ENCODE measurements at places on chromosomes 4 and X.

DNA sequence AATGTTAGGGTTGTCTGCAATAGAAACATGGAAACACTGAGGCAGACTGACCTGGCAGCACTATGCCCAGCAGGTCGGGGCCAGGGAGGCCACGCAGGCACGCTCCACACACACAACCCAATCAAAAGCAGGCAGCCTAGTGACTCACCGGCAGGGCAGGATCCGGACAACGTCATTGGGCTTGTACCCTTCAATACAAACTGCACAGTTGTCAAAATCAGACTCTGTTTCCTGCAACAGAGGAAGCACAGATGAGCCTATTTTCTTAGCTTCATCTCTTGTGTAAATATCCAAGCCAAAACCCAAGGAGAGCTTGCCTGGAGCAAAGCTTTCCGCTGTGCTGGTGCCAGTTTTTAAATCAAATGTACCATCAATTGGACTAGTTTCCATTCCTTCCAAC, 185.8 kb downstream of the RNF150 start:
- no peak overlapping the region for H3K27ac ChIP-seq
- no peaks in the 10 kb centered on the region for H3K36me3 ChIP-seq
- H3K4me1 ChIP-seq, result no peaks in the 10 kb centered on the region
- no peak overlapping the region for H3K4me3 ChIP-seq
- DNase-seq, result no peak

DNA sequence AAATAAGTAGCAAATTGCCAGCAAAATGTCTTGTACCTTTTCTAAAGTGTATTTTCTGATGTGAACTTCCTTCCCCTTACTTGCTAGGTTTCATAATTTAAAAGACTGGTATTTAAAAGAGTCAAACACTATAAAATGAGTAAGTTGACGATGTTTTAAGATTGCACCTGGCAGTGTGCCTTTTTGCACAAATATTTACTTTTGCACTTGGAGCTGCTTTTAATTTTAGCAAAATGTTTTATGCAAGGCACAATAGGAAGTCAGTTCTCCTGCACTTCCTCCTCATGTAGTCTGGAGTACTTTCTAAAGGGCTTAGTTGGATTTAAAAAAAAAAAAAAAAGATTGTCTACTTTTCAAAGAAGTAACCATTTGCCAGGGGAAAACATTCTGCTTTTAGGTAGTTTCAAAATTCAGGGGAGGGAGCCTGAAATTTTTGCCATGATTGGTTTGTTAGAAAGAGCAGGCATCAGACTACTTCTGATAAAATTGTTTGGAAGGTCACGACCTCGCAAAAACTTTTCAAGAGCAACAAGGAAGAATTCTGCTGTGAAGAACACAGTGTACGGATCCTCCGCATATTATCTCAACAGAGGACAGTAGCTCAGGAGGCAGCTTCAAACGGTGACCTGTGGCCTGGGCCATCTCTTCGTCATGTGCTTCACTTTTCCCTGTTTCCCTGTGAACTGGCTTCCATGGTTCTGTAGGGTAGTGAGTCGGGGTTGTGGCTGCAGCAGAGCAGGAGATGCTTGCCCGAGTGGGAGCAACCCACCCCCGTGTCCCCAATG, 66.1 kb downstream of the CDS1 start:
- H3K27ac ChIP-seq, result no peak overlapping the region
- no peaks in the 10 kb centered on the region for H3K4me1 ChIP-seq
- H3K27me3 ChIP-seq, result no peaks in the 10 kb centered on the region
- H3K36me3 ChIP-seq, result no peaks in the 10 kb centered on the region
- DNase-seq, result no peak

- no peaks in the 10 kb centered on the region for H3K27me3 ChIP-seq
- no peak overlapping the region for H3K4me3 ChIP-seq
- H3K27ac ChIP-seq, result no peak overlapping the region
- no peaks in the 10 kb centered on the region for H3K36me3 ChIP-seq
These were observed 20.3 kb downstream of the EVC start for GRCh38 chr4:5730993-5731990.

DNA sequence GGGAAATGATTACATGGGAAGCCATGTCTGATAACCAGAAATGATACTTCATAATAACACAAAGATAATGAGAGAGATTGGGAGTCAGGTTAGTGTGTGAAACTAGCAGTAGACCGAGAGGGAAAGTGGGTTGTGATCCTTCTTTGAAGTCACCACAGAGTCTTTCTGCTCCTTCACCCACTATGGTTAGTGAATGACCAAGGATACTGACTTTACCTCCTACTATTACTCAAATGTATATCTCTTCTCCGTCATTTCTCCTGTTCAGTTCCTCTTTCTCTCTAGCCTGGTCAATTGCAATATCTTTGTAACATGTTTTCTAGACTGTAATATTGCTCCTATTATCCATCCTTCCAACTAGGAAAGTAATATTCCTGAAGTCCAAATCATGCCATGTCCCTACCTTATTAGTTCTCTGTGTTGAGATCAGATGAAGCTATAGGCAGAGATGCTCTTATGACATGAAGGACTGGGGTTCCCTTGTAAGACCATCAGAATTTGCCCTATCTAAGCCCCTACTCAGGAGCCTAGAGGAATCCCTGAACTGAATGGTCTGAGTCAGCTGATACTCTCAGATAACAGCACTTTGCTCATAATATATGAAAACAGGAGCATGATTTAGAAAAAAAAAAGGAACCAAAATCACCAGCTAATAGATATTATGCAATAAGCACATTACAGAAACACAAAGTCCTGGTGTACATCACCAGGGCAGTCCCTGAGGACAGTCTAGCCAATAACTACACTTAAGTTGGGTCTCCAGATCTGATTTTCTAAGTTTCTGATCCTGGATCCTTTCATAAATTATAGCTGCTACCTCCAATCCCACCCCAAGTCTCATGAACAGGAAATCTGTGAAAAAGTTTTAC, 81.2 kb downstream of the SHROOM3 start:
- H3K4me3 ChIP-seq, result no peak overlapping the region
- no peaks in the 10 kb centered on the region for H3K36me3 ChIP-seq
- DNase-seq, result no peak
- peaks cover 6% of the 10 kb centered on the region for H3K27me3 ChIP-seq

DNA sequence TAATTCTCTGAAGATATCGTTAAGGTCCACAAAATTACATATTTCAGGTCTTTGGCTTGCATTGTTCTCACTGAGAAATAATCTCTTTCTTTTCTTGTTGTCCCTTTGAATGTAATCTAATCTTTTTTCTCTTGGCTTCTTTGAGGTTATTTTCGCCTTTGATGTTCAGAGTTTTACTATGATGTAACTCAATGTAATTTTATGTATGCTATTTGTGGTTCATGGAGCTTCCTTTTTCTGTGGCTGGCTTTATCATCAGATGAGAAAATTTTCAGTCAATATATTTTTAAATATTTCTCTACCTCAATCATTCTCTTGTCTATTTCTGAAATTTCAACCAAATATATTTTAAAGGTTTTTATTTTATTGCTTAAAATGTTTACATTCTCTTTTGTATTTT, 672.2 kb downstream of the TRAM1L1 start:
- no peaks in the 10 kb centered on the region for H3K36me3 ChIP-seq
- H3K27ac ChIP-seq, result no peak overlapping the region
- no peaks in the 10 kb centered on the region for H3K27me3 ChIP-seq
- no peaks in the 10 kb centered on the region for H3K4me1 ChIP-seq

GRCh38 chr4:60605646-60606354, 594.3 kb upstream of the ADGRL3 start:
- no peak overlapping the region for H3K4me3 ChIP-seq
- no peak overlapping the region for H3K27ac ChIP-seq
- no peaks in the 10 kb centered on the region for H3K27me3 ChIP-seq
- H3K36me3 ChIP-seq, result no peaks in the 10 kb centered on the region

- H3K27ac ChIP-seq, result peak overlapping the region; percentile 92
- no peaks in the 10 kb centered on the region for H3K27me3 ChIP-seq
- H3K36me3 ChIP-seq, result peaks cover 24% of the 10 kb centered on the region
- DNase-seq, result peak; percentile 71
These were observed 20.5 kb downstream of the SEL1L3 start for GRCh38 chr4:25842229-25842845.

GRCh38 chr4:98516042-98516440, 142.4 kb downstream of the TSPAN5 start:
- no peak overlapping the region for H3K4me3 ChIP-seq
- H3K27me3 ChIP-seq, result no peaks in the 10 kb centered on the region
- DNase-seq, result no peak
- peaks cover 27% of the 10 kb centered on the region for H3K4me1 ChIP-seq

GRCh38 chr4:68921051-68921450, 30.6 kb downstream of the UGT2A3 start:
- no peak for DNase-seq
- no peaks in the 10 kb centered on the region for H3K4me1 ChIP-seq
- no peaks in the 10 kb centered on the region for H3K36me3 ChIP-seq

- H3K36me3 ChIP-seq, result no peaks in the 10 kb centered on the region
- peak overlapping the region; percentile 78 for H3K4me3 ChIP-seq
- no peaks in the 10 kb centered on the region for H3K27me3 ChIP-seq
- peaks cover 46% of the 10 kb centered on the region for H3K4me1 ChIP-seq
These were observed 25.1 kb upstream of the PRDM8 start for GRCh38 chr4:80172203-80172602.

DNA sequence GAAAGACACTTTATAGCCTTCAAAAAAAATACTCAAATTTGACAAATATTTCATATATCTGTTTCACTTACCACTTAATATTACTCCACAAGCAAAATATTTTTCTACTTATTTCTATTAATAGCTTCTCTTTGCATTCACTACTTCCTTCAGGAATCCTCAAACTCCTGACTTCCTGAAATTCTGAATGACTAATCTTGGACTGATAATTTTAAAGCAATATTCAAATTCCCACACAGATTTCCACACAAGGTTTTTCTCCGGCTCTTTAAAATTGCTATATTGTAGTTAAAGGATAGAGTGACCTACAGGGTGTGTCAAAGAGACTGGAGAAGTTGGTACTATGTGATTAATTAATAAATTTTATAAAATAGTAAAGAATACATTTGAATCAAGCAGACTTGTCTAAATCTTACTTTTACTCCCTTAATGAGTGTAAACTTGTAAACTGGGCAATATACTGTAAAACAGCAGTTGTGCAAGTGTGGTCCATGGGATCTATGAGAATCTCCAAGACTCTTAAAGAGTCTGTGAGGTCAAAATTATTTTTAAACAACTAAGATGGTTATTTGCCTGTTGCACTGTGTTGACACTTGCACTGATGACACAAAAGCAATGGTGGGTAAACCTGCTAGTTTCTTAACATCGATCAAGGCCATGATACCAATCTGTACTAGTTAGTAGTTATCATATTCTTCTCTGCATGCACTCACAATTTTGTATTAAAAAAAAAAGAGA, 44.5 kb downstream of the ANKRD17 start:
- DNase-seq, result no peak
- peaks cover 10% of the 10 kb centered on the region for H3K4me1 ChIP-seq
- H3K27ac ChIP-seq, result no peak overlapping the region
- no peaks in the 10 kb centered on the region for H3K27me3 ChIP-seq

- no peaks in the 10 kb centered on the region for H3K36me3 ChIP-seq
- no peaks in the 10 kb centered on the region for H3K4me1 ChIP-seq
- H3K27me3 ChIP-seq, result no peaks in the 10 kb centered on the region
- H3K4me3 ChIP-seq, result no peak overlapping the region
- DNase-seq, result no peak
These were observed 30.9 kb downstream of the AR start for GRCh38 chrX:67574696-67575095.

- H3K36me3 ChIP-seq, result peaks cover 2% of the 10 kb centered on the region
- H3K4me1 ChIP-seq, result no peaks in the 10 kb centered on the region
- peaks cover 4% of the 10 kb centered on the region for H3K27me3 ChIP-seq
- no peak overlapping the region for H3K27ac ChIP-seq
These were observed 36.9 kb upstream of the PRSS12 start for GRCh38 chr4:118389721-118390120.

- no peaks in the 10 kb centered on the region for H3K27me3 ChIP-seq
- H3K36me3 ChIP-seq, result no peaks in the 10 kb centered on the region
- no peak overlapping the region for H3K4me3 ChIP-seq
These were observed 153.9 kb upstream of the GPC4 start for GRCh38 chrX:133569217-133569616.

DNA sequence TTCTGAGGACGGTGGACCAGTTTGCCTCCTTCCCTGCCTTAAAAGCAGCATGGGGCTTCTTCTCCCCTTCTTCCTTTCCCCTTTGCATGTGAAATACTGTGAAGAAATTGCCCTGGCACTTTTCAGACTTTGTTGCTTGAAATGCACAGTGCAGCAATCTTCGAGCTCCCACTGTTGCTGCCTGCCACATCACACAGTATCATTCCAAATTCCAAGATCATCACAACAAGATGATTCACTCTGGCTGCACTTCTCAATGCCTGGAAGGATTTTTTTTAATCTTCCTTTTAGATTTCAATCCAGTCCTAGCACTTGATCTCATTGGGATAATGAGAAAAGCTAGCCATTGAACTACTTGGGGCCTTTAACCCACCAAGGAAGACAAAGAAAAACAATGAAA, 255.3 kb downstream of the RAPGEF2 start:
- no peak for DNase-seq
- no peaks in the 10 kb centered on the region for H3K27me3 ChIP-seq
- peaks cover 31% of the 10 kb centered on the region for H3K36me3 ChIP-seq
- H3K4me1 ChIP-seq, result no peaks in the 10 kb centered on the region
- no peak overlapping the region for H3K4me3 ChIP-seq
- peak overlapping the region; percentile 29 for H3K27ac ChIP-seq

GRCh38 chr4:183905593-183906488, 734 bp downstream of the STOX2 start:
- H3K4me3 ChIP-seq, result no peak overlapping the region
- no peak for DNase-seq
- H3K4me1 ChIP-seq, result no peaks in the 10 kb centered on the region
- H3K36me3 ChIP-seq, result no peaks in the 10 kb centered on the region
- H3K27me3 ChIP-seq, result peaks cover 20% of the 10 kb centered on the region

DNA sequence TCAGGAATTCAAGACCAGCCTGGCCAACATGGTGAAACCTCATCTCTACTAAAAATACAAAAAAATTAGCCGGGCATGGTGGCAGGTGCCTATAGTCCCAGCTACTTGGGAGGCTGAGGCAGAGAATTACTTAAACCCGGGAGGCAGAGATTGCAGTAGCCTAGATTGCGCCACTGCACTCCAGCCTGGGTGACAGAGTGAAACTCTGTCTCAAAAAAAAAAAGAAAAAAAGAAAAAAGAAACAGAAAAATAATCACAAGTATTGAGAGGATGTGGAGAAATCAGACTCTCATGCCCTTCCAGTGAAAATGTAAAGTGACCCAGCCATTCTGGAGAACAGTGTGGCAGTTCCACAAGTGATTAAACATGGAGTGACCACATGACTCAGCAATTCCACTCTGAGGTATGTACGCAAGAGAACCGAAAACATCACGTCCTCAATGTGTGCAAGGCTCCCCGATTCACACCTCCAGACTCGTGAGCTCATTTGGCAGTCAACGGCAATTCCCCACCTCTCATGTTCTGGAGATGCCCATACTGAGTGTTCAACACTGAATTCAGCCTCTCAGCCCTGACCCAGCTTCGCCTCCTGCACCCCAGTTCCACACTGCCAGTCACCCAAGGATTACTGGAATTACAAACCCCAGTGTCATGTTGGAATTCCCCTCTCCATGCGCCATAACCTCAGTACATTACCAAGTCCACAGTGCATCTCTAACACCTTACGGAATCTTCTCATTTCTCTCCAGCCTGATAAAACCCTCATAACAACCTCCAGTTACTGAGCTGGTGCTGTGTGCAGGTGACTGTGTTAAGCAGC, 21.1 kb downstream of the ACOX3 start:
- H3K36me3 ChIP-seq, result peaks cover 11% of the 10 kb centered on the region
- peak overlapping the region; percentile 2 for H3K27ac ChIP-seq

Measured in memory B cell (primary cell).